Activated CD4-positive, alpha-beta T cell treated with anti-CD3 and anti-CD28 coated beads, Interleukin-2, amount 50 U/mL, for 24 hours (primary cell): ENCODE measurements at places on chromosomes 3 and 15.

DNA sequence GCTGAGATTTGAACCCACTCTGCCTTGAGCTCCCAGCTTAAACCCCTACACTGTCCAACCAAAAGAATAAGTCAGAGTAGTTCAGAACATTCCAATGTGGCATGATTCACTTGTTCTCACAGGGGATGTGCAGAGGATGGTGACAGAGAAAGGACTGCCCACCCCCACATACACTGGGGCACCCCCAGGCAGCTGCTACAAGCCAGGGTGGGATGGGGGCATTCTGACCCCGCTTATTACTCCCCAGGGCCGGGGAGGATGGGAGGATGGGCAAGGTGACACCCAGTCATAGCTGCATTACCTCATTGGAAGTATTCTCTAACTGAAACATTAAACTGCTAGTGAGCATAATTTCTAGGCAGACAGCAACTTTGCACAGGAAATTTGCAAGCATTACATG, 126.0 kb upstream of the PRR20G start:
- DNase-seq: no peak

DNA sequence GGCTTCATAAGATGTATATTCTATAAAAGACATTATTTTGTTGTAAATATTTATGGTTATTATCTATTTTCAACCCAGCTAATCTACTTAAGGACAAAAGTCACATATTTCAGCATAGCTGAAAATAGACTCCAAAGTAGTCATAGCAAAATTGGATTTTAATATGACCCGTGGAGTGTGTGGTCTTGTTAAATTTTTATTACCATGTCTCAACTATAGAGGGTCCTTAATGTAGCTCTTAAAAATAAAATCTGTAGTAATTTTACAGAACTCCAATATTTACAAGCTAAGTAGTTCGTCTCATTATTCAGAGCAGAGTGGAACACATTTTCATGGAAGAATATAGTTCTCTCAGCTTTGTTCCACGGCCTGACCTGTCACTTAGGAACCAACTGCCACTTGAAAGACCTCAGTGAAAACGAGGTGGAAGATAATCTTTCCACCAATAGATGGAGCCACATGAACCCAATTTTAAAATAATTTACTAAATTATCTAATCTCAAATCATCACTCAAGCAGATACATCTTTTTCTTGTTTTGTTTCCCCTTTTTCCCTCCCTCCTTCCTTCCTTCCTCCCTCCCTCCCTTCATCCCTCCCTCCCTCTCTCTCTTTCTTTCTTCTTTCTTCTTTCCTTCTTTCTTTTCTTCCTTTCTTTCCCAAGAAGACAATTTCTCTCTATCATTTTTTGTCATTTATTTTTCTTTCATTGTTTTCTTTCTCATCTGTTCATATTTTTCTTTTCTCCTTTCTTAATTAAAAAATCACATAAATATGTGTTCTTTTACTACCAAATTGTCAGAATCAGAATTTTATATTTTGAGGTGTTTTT, 97.2 kb downstream of the CLDN1 start:
- DNase-seq: no peak

- no peak for DNase-seq
Measured at GRCh38 chr3:161222662-161223061, 1.6 kb downstream of the NMD3 start.

DNA sequence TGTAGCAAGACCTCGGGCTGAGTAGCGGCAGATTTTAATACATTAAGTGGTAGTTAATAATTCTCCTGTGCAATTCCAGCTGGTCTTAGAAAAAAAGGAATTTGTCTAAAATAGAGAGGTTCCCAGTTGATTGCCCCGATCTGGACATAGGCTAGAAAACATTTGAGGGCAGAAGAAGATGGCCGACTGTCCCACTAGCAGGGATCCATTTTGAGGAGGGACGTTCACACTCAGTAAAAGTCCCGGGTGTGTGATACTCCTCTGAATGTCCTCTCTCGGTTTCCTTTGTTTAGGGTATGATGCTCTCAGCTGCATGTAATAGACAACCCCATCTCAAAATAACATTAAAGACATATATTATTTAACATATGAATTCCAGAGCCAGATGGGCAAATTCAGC, 77.9 kb upstream of the OXTR start:
- no peak for DNase-seq

- DNase-seq: no peak
Measured at GRCh38 chr3:171230865-171231264, 204.3 kb upstream of the SLC2A2 start.

- no peak for DNase-seq
Measured at GRCh38 chr3:96831175-96831574, 16.8 kb downstream of the EPHA6 start.

- no peak for DNase-seq
Measured at GRCh38 chr3:53193466-53194209, 32.6 kb downstream of the PRKCD start.

GRCh38 chr15:69120732-69121131, 39.7 kb upstream of the GLCE start:
- no peak for DNase-seq
